ENCODE measurements at places on chromosomes 11 and 22. TPM values are rescaled to one million over a fixed set of nuclear protein-coding genes. Genes with fewer than 3 reads are reported as not detected.

DNA sequence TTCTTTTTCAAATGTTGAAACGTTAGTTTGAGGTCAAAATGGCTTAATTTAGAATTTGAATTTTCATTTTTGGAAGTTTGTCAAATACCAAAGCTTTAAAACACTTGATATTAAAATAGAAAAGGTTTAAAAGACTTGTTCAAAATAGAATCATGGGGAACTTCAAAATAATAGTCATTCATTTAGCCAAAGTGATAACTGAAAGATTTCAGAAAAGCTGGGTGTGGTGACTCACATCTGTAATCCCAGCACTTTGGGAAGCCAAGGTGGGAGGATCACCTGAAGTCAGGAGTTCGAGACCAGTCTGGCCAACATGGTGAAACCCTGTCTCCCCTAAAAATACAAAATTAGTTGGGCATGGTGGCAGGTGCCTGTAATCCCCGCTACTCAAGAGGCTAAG is 10.9 kb downstream of the GSTP1 start:
- DNase-seq = no peak

Gene ZNF214
- total RNA-seq = 5.0 TPM

DNA sequence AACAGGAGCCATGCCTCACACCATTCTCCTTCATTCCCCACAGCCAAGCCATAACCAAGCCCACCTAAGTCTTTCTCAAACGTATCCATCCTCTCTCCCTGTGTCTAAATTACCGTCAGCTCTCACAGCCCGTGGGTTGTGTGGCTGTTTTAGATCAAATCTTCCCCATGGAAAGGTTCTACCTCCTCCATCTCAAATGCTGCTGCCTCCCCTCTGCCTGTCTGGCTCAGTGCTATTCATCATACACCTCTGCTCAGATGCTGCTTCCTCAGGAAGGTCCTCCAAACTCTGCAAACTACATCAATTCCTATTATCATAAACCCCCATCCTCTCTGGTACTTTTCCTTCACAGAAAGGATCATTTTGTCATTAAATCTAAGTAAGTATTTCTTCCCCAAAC is 15.1 kb downstream of the NFRKB start:
- no peak for DNase-seq

DNA sequence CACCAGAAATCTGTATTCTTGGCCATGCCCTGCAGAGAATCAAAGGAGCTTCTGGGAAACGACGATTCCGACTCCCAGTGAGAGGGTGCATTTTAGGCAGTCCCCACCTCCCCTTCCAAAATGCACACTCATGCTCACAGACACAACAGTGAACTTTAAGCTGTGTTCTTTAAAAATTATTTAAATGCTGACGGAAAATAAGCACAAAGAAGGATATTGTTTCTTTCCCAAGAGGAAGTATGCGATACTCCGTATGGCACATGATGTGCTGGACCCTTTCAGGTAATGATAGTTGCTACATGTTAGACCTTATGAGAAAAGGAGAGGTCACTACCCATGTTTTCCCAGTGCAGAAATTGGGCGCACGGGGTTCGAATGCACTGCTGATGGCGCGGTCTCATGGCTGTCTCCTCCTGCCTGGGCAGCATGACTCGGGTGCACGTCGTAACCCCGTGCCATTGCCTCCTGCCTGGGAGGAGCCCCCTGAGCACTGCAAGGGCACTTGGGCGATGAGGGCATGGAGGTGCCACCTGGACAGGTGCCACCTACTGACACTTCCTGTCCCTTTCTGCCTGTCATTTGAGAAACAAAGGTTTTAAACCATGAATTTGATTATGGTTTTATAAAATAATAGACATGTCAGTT is 63.9 kb upstream of the CTTN start:
- no peak for DNase-seq

DNA sequence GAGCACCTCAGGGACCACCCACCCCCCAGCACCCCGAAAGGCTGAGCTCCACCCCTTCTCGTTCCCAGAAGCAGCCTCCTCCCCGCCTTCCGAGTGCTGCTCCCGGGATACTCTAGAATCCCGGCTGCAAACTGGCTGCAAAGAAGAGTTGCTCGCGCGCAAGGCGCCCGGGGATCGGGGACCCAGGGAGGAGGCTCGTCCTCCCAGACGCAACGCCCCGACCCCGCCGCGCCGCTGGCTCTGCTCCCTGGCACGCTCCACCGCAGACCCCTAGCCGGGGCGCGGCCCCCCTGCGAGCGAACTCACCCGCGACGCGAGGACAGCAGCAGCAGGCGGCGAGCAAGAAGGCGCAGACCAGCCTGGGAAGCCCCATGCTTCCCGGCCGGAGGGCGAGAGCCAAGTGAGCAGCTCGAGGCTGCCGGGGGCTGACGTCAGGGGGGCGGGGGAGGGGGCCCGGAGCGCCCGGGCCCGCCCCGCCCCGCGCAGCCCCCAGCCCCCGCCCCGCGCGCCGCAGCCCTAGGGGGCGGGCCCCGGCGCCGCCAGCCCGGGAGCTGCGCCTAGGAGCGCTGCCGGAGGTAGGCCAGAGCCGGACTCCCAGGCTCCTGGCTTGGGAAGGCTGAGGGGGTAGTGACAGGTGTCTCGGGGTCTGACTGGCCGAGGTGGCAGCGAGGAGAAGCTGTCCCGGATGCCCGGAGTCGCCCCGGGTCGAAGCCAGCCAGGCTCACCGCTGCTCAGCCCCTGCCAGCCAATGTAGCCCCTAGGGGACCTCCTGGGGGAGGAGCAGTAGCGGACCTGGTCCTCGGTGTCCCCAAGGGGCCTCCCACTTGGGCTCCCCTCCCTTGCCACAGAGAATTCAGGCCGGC is at the start of gene MCAM:
Gene MCAM (minus strand): TSS at position 402 of the 863 bp plus-strand sequence. CDS start 29 bp downstream, at position 373.
- DNase-seq = peak; percentile 69

DNA sequence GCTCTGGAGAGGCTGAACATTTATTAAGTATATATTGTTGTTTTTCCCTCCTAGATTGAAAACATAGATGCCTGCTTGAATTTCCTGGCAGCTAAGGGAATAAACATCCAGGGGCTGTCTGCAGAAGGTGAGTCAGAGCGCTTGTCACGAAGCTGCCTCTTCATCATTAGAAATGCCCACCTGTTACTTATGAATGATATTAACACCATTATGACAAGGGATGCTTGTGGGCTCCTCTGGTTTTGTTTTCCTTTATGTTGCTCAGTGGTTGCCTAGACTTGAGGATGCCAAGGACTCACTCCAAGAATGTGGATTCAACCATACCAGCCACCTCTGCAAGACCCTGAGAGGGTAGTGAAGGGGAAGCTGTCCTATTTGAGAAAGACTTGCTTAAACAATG is 156.2 kb downstream of the NAV2 start:
- no peak for DNase-seq

GRCh38 chr11:2788168-2789071 is 88.6 kb upstream of the KCNQ1OT1 start:
- DNase-seq = peak; percentile 53

DNA sequence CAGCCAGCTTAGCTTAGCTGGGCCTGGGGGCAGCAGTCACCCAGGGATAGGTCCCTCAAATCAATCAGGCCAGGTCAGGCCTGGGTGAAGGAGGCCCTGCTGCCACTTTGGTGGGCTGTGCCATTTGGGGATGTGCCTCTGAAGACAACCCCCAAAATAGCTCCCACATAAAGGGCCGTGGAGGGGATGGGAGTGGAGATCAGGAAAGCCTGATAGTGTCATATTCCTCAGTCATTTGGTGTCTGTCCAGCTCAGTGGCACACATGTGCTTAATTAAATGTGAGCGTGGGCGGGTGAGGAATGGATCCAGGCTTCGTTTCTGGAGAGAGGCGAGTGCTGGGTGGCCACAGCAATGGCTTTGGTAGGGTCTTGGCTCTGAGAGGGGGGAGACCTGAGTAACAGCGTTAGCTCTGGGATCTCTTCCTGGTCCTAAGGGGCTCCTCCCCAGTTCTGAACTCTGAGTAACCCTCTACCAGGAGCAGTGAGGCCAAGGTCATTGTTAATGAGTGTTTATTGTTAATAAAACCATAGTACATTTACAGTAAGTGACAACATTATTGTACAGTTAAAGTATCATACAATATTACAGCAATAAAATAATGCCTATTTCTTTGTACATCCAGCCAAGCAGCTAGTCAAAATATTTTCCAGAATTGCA is 45.2 kb downstream of the NAT10 start:
- no peak for DNase-seq

GRCh38 chr11:42205518-42205917 is 746.1 kb upstream of the LRRC4C start:
- no peak for DNase-seq

Gene DENND5A
- 57.6 TPM for total RNA-seq

Gene SEC14L6
- total RNA-seq = 1.1 TPM

- no peak for DNase-seq
These were observed 1.9 kb downstream of the NUMA1 start for GRCh38 chr11:72078477-72078876.

DNA sequence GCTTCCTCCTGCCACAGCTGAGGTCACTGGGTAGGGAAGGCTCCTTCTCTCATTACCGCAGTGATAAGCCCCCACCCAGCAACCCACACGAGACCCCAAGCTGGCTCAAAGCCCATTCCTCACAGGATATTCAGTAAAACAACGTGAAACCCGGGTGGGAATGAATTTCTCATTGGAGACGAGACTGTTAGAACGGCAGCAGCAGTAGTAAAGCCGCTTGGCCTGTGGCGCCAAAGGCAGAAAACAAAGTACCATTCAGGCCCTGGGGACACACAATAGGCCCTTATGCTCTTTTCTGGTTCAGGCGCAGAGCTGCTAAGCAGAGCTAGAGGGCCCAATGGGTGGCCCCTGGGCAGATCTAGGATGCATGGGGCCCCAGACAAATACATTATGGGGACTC is 45.3 kb downstream of the PC start:
- DNase-seq = no peak

DNA sequence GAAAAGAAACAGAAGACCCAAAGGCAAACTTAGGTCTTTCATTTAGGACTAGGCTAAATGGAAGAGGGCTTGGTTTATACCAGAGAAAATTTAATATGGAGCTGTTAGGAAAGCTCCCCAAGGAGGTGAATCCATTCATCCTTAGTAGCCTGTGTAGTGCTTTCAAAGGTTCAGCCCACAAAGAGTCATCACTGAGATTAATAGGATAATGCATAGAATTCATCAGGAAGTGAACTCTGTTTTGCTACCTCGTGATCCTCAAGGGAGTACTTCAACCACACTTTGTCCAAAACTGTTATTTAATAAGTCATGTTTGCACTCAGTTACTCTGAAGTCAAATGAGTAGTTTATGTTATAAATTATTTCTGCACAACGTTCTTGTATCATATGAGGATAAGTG is 43.3 kb upstream of the MMP7 start:
- DNase-seq = no peak

Gene CDHR5
- total RNA-seq = 0.46 TPM

Gene ANKK1
- total RNA-seq = 0.20 TPM

- no peak for DNase-seq
These were observed 40.3 kb upstream of the TTLL12 start for GRCh38 chr22:43227239-43227630.

Gene OR4C15
- total RNA-seq = not detected

GRCh38 chr22:39713799-39714290 is 143.3 kb downstream of the CACNA1I start:
- no peak for DNase-seq

Gene BTBD18
- total RNA-seq = not detected

DNA sequence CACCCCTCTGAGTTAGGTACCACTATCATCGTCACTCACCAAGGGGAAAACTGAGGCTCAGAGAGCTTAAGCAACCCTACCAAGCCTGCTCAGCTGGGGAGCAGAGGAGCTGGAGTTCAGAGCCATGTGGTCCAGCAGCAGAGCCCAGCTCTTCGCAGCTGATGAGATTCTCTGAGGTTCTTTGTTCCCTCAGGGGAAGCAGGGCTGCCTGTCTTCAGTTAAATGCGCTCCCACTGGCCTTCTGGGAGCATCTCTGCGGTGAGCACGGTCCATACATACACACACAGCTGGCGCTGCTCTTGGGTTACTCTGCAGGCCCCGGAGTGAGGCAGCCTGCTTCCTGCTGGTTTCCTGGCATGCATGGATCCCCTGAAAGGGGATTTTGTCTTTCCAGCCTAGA is 5.2 kb upstream of the PTGDR2 start:
- DNase-seq = no peak

DNA sequence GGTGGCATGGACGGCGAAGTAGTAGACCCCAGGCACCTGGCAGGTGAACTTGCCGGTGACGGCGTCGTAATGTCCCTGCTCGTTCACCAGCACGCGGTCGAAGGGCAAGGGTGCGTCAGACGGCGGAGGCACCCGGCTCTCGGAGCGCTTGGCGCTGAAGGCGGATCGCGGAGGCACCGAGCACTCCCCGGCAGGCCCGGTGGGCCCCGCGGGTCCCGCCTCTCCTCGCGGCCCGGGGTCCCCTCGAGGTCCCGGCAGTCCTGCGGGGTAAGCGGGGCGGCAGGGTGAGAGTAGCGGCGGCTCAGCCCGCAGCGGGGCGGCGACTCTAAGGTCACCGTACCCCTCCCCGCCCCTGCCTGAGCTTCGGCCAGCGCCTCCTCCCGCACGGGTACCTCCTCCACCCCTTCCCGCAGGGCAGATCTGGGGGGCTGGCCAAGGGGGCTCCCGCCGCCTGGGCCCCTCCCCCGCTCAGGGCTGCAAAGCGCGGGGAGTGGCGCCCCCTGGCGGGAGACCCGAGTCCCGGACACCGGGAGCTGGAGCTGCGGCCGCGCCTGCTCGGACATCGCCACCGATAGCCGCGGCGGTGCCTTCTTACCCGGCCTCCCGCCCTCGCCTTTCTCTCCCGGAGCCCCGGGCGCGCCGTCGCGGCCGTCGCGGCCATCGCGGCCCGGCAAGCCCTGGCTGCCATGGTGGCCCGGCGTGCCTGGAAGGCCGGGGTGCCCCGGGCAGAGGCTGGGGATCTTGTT is 921 bp downstream of the C1QTNF5 start:
- peak; percentile 83 for DNase-seq

DNA sequence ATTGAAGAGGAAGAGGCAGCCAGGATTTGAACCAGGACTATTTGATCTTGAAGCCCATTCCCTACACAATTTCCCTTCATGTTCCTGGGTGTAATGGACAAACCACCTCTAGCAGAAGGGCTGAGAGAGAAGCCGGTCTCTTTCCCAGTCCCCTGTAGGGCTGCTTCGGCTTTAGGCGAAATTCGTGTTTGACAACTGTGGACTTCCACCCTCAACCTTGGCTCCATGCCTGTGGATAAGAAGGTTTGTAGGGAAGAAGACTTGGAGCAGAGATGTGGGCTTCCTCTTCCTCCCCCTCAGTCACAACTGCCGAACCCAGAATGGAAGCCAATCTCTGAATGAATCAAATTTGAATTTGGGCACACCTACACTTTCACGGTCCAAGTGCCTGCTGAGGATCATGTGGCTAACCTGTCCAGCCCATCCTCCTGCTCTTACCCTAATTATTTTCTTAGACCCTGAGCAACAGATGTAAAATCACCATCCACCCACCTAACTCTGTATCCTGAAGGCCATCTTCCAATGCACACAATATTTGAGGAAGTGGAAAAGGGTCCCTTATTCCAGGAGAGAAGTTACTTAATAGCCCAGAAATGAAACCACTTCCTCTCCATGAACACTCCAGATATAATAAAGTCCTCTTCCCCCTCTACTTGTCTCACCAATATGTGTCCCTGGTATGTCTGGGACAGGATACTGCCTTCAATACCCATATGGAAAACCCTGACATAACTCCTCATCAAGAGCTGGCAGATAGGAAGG is 10.1 kb upstream of the SCN2B start:
- DNase-seq = no peak

- DNase-seq = peak; percentile 44
These were observed 399.2 kb upstream of the NARS2 start for GRCh38 chr11:78973876-78974275.

- DNase-seq = no peak
These were observed 478.2 kb downstream of the BUD13 start for GRCh38 chr11:116294630-116295029.
